ENCODE measurements at places on chromosomes 6 and 20. TPM values are rescaled to one million over a fixed set of nuclear protein-coding genes. Genes with fewer than 3 reads are reported as not detected.

The CLDN20 gene
- 1.4 TPM for polyA plus RNA-seq

The MOXD1 gene
- 232 TPM for polyA plus RNA-seq

The BACH2 gene
- 10.4 TPM for polyA plus RNA-seq

The OPRM1 gene
- polyA plus RNA-seq = not detected

The TTPAL gene
- polyA plus RNA-seq = 12.9 TPM

The RFX6 gene
- polyA plus RNA-seq = not detected

The F13A1 gene
- polyA plus RNA-seq = 18.5 TPM

The ARFGEF3 gene
- 6.1 TPM for polyA plus RNA-seq

The PLN gene
- polyA plus RNA-seq = 2.8 TPM

The ISM1 gene
- polyA plus RNA-seq = 3.9 TPM

The INSM1 gene
- not detected for polyA plus RNA-seq

Measured in renal cortex interstitium (tissue), 15 donors.